AML-193 (cell line): ENCODE measurements at places on chromosomes 2 and 18.

GRCh38 chr2:226489775-226490541, 309.7 kb downstream of the IRS1 start:
- DNase-seq = no peak

- no peak for DNase-seq
These were observed 40.3 kb downstream of the COPS8 start for GRCh38 chr2:237125967-237126366.

DNA sequence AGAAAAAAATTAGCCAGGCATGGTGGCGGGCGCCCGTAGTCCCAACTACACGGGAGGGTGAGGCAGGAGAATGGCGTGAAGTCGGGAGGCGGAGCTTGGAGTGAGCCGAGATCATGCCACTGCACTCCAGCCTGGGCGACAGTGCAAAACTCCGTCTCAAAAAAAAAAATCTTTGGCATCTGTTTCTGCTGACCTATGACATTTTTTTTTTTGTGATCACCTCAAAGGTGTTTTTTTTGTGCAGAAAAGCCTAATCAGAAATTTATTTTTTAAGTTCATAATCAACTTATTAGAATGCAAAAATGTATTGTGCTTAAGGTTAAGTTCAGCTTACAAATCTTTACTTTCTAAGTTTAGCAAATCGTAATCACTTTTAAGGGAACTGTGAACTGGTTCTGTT, 45.6 kb downstream of the NAB1 start:
- DNase-seq = no peak

- no peak for DNase-seq
These were observed 862.0 kb upstream of the ID2 start for GRCh38 chr2:7819850-7820249.

DNA sequence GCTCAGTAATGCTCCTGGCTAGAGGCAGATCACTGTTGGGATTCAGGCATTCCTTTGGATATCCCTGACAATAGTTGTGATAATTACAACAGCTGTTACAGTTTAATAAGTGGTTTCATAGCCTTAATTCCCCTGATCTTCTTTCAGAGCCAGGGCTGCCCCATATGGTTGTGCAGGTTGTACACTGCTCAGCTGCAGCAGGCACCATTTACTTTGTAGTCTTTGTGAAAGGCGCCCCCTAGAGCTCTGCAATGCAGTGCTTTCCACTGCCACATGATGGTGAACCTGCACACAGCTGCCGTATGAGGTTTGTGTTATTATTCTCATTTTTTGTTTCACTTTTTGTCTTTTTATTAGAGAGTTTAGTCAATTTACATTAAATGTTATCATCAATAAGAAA, 239.1 kb downstream of the KCNS3 start:
- DNase-seq = peak; percentile 37

GRCh38 chr2:188956961-188957360, 17.2 kb upstream of the COL3A1 start:
- DNase-seq = no peak

GRCh38 chr18:74524097-74524496, 10.2 kb upstream of the CNDP1 start:
- no peak for DNase-seq

DNA sequence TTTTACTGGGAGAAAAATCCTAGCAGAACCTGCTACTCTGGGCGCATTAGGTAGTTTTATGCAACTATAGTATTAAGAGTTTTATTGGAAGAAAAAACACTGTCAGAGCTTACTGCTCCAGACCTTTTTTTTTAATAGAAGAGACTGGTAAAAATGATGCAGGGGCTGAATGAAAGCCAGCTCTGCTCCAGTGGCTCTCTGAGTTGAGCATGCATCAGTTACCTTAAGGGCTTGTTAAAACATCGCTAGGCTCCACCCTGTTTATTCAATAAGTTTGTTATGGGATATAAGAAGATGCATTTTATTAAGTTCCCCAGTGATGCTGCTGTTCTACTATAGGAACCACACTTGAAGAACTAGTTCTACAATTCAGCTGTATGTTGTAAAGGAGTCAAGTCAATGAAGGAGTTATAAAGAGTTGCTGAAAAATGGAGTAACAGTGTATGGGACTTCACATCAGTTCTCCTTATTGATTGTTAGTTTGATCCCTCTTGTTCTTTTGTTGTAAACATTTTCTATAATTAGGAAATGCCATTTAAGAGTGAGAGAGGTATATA, 13.2 kb downstream of the SNRPG start:
- DNase-seq = no peak

- DNase-seq = no peak
These were observed 299.5 kb downstream of the DCDC2C start for GRCh38 chr2:4002841-4003403.

GRCh38 chr2:102103992-102104871, 38.3 kb upstream of the IL1R1 start:
- peak; percentile 73 for DNase-seq

DNA sequence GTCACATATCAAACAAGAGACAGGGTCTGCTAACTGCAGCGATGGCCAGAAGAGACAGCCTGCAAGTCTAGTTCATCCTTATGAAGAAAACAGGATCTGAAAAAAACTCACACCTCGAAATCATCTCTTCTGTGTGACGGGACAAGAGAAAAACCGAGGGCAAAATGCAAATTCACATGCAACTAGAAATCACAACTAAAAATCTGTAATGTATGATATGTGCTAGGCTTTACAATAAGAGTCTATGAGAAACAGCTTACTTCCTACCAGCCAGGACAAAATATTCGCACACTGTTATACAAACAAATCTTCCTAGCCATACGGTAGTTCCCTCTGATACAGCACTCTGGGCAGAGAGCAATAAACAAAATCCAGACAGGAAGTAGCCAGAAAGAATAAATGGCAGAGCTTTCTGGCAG, 48.8 kb downstream of the ANKRD44 start:
- DNase-seq = no peak
